CD8-positive, alpha-beta memory T cell (primary cell): ENCODE measurements at places on chromosomes 7 and 10.

DNA sequence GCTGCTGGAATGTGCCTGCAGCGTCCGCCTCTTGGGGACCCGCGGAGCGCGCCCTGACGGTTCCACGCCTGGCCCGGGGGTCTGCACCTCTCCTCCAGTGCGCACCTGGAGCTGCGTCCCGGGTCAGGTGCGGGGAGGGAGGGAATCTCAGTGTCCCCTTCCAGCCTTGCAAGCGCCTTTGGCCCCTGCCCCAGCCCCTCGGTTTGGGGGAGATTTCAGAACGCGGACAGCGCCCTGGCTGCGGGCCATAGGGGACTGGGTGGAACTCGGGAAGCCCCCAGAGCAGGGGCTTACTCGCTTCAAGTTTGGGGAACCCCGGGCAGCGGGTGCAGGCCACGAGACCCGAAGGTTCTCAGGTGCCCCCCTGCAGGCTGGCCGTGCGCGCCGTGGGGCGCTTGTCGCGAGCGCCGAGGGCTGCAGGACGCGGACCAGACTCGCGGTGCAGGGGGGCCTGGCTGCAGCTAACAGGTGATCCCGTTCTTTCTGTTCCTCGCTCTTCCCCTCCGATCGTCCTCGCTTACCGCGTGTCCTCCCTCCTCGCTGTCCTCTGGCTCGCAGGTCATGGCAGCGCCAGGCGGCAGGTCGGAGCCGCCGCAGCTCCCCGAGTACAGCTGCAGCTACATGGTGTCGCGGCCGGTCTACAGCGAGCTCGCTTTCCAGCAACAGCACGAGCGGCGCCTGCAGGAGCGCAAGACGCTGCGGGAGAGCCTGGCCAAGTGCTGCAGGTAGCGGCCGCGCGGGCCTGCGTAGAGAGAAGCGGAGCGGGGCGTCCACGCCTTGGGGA is 645 bp downstream of the SLC26A4 start:
- DNase-seq, result no peak

DNA sequence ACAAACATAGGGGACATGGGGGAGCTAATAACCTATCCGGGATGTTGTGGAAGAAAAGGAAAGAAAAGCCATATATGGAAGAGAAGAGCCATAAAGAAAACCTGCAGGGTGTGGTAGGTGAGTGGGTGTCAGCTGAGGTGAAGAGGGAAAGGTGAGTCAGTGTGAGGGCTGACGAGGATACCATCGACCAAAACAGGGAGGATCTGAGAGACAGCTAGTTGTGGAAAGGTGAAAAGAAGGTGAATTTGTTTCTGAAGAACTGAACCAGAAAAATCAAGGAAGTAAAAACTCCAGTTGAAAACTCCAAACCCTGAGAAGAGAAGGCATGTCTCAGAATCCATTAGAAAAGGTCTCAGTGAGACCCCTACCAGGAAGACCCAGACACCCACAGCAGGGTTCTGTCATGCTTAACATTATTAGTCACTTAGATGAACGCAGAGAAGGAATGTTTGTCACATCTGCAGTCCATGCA is 4.1 kb downstream of the BLNK start:
- no peak for DNase-seq

DNA sequence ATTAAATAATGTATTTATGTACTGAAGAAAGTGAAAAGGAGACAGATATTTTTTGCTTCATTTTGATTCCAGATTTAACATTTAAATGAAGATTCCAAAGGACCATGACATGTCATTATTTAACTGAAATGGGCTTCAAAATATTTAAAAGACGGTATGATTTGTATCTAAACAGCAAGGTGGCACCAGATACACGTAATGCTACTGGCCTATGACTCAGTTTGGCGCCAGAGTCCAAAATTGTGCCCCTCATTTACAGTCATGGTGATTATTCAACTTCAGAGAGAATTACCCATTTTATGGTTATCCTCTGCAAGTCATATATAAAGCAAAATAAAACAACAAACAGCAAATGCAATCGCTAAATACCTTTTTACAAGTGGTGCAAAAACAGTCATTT is 94.5 kb downstream of the ETV1 start:
- no peak for DNase-seq

- no peak for DNase-seq
Observed at GRCh38 chr10:60375293-60376004, 14.2 kb downstream of the ANK3 start.

GRCh38 chr10:33489501-33490176 is 155.2 kb upstream of the NRP1 start:
- DNase-seq, result no peak

DNA sequence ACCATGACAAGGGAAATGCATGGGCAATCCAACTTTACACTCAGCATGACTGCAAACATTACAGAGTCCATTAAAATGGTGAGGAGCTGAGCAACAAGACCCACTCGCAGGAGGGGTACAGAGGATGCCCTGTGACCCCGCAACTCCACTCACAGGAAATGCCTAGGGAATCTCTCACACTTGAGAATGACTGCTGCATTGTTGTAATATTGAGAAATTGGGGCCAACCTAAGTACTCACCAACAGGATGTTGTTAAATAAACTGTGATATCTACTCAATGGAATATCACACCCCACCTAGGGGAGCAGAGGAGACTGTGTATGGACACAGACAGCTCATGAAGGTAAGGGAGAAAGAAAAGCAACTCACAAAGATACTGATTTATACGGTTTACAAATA is 53.4 kb upstream of the CAMK2B start:
- no peak for DNase-seq

DNA sequence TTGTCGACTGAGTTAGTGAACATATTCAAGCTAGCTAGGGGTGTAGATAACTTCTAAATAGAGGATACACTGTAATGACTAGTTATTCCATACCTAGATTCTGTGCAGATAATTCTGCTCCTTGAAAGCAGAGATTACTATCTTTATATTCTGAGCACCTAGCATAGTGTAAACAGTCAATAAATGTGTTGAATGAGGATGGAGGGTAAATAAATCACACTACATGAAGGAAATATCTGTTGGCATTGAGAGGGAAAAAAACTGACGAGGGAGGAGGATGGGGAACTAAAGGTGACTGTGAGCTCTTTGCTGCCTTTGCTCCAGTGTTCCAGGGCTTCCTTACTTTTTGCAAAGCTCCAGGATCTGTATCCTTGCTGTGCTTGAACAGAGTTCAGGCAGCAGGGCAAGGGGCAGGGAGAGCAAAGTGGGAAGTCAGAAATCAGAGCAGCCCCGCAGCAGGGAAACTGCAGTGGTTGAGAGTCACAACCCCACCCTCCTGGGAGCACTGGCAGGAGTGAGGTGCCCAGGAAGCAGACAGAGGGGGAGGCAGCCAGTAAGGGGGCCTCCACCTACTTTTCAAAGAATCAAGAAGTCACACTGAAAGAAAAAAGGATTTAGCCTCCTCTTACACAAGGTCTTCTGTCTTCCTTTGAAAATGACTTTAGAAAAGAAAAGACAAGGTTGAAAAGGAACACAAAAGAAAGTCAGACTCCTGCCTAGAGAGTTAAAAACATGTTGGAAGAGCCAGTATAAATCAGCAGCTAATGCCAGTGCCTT is 71.8 kb upstream of the LRRN3 start:
- no peak for DNase-seq

- no peak for DNase-seq
Observed at GRCh38 chr7:117780832-117781231, 92.4 kb downstream of the CTTNBP2 start.

- no peak for DNase-seq
Observed at GRCh38 chr7:130022623-130023175, 28.5 kb downstream of the ZC3HC1 start.

DNA sequence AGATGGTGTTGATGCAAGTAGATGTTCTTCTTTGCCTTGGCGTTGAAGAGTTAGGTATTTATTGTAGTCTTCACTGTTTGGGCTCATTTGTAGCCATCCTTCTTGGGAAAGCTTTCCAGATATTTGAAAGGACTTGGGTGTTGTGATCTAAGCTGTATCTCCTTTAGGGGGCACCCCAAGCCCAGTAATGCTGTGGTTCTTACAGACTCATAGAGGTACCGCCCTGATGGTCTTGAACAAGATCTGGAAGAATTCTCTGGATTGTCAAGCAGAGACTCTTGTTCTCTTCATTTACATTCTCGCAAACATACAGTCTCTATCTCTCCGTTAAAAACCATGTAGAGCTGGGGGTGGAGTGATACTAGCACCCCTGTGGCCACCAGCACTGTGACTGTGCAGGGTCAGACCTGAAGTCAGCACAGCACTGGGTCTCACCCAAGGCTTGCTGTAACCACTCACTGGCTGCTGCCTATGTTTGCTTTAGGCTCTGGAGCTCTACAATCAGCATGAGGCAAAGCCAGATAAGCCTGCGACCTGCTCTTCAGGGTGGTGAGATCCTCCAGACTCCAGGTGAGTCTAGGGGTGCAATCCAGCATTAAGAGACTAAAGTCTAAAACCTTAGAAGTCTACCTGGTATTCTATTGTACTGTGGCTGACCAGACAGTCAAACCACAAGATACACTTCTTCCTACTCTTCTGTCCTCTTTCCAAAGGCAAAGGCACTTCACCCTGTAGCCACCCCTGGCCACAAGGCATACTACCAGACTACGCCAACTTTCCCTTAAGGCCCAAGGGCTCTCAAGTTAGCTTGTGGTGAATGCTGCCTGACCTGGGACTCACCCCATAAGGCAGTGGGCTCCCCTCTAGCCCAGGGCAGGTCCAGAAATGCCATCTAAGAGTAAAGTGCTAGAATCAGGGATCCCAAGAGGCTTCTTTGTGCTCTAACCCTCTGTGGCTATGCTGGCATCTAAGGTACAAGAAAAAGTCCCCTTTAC is 209.7 kb upstream of the TMEM196 start:
- no peak for DNase-seq

GRCh38 chr7:128859232-128860157 is 3.2 kb upstream of the ATP6V1F start:
- no peak for DNase-seq

- DNase-seq, result no peak
Observed at GRCh38 chr10:110600487-110601101, 33.1 kb downstream of the SMC3 start.

- DNase-seq, result no peak
Observed at GRCh38 chr10:13404305-13404759, 56.2 kb upstream of the SEPHS1 start.

DNA sequence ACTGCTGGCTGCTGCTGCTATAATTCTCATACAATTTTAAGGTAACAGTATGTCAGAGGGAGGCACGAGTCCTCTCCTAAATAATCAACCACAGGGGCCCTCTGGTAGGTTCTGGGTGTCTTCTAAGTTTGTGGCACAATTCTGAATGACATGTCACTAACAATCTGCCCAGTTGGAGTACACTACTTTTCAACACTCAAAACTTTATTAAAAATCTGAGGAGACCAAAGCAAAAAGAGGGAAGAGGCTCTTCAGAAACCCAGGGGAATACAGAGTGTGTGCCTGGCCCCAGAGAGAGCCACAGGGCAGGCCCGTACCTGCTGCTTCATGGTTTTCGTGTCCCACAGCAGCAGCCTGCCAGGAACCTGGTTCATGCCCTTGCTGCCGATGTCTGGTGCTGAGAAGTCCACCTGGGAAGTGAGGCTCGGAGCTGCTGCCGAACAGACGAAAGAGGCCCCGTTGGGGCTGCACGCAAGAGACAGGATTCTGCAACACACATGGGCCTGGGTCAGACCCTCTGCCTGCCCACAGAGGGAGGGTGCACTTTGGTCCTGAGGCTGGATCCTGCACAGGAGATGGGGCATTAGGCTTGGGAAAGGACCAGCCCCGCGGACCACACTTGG is 18.3 kb downstream of the WDR91 start:
- DNase-seq, result no peak

DNA sequence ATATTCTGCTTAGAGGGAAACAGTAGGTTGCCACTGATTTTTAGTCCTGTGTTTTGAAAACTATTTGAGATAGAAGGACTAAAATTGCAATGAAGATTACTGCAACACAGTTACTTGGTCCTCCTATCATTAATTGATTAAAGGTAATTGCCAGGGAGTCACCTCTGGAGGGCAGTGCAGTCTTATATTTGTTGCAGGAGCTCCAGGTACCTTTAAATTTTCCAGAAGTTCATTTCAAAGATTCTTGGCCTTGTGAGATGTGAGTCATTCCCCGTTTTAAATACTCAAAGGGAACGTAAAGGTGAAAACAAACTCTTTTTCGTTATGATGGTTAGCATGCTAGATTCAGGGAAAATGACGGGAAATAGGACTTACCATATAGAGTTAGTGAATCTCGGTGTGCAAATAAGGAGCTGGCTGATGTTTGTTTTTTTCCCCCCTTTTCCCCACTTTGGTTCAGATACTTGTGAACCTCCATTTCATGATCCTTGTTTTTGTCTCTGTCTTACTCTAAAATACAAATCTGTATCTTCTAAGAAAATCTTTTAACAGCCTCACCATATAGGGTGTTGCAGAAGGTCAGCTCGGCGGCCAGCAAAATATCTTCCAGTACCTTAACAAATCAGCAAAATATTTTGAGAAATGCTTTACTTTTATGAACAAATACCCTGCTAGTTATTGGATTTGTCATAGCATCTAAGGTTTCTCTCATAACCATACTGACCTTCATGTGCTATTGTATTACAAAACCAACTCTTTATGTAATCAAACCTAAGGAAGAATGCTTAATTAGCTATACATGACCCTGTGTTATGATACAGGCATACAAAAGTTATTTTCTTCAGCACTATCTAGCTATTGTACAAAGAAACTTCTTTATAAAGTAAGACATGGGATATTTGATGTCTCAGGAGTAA is 143.0 kb upstream of the HDAC9 start:
- DNase-seq, result no peak

DNA sequence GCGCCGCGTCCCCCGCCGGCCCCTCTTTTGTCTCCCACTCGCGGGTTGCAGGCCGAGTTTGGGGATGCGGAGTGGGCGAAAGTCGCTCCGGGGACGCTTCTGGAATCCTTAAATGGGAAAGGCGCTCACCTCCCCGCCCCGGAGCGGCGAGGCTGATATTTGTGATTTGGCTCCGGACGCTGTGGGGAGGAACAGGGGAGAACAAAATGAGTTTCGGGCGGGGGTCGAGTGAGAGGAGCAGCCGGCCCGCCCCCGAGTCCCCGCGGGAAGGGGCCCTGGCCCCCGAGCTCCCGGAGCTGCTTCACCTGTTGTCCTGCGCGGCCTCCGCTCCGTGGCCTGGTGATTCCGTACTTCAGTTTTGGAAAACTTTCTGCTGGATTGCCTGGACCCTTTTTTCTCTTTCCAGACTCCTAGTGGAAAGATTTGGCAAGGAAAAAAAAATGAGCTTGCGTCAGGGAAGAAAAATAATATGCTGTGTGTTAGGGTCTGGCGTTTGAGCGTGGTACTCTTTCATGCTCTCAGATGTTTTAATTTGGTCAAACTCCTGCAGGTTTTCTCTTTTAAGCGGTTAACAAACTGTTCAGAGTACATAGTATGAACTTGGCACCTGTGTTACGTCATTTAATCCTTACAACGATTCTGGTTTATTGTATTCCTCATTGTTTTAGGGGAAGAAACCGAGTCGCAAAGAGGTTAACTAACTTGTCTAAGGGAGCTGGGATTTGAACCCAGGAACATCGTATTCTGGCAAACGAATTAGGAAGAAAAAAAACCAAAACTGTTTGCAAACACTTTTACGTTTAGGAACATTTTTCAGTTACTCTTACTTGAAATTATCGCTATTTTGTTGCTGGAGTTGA is 924 bp downstream of the BMPR1A start:
- DNase-seq, result peak; percentile 12

DNA sequence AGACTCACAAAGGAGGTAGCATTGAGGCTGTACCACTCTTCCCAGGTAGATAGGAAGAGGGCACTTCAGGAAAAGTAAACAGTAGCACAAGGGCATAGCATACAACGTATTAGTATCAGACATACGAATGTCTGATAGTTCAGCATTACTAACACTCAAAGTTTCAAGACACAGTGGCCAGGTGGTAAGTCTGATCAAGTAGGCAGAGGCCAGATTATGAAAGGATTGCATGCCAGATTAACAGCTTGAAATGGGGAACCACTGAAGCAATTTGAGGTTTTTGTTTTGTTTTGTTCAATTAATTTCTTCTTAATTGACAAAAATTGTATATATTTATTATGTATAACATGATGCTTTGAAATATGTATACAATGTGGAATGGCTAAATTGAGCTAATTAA is 45.7 kb upstream of the IL6 start:
- no peak for DNase-seq
